ENCODE measurements at places on chromosomes 16 and 17.

DNA sequence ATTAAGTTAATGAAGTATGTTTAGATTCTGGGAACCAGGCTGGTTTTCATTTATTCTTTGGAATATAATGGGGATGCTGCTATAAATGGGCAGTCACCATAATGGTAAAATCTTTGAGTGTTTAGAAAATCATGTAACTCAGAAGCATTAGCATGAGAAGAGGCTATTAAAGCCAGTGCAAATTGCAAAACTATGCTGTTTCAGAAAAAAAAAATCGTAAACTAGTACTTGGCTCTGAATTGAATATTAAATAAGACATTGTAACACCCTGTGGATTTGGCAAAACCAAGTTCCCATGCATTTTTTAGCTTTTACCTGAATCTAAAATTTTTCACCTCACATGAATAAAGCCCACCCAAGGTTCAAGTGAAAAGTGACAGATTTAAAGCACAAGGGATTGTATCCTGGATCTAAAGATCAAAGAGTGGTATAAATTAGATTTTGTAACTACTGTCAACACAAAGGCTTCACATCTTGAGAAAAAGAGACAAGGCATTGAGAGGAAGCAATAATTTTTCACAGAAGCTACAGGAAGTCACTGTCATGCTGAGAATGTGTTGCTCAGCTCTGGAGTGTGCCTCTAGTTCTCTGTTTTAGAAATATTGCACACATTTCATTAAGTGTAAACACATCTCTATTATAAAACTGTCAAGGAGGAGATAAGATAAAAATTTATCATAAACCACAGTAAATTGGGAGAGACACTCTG, 142.2 kb downstream of the ABCA8 start:
- DNase-seq: no peak

GRCh38 chr16:77662246-77662645, 60.1 kb upstream of the NUDT7 start:
- DNase-seq: no peak

DNA sequence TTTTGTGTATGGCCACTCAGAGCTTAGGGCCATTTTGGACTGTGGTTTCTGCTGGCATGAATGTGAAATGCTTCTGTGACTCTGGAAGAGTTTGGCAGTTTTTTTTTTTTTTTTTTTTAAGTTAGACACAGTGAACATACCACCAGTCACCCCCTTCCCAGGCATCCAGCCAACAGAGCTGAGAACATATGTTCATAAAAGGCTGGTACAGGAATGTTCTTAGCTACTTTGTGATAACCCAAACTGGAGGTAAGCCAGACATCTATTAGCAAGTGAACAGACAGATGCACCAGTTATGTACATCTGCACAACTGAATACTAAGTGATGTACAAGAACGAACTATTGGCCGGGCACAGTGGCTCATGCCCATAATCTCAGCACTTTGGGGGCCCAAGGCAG, 92.7 kb downstream of the ABCC1 start:
- DNase-seq: peak; percentile 92

DNA sequence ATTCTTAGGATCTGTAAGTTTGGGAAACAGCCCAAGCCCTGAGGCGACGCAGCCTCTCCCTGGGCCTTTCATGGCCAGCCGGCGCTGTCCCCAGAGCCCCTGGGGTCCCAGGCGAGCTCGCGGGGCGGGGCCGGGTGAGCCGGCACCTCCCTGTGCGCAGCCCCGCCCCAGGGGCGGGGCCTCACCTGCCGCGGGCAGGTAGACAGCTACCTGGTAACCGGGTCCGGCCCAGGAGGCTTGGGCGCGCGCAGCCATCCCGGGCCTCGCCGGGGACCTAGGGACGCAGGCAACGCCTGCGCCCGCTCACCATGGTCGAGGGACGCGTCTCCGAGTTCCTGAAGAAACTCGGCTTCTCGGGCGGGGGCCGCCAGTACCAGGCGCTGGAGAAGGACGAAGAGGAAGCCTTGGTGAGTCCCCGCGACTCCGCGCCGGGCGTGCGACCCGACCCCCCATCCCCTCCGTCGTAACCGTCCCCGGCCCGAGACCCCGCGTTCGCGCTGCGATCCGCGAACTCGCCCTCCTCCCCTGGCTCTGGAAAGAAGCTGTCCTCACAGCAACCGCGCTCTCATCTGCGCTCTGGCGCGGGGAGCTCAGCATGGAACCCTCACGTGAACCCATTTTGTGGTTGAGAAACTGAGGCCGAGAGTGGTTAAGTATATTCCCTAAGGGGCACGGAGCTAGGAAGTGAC, at the start of gene ATP2C2:
TSS of gene ATP2C2 (plus strand) at position 231 of the 689 bp plus-strand sequence. CDS start at position 309, 78 bp downstream.
- no peak for DNase-seq

DNA sequence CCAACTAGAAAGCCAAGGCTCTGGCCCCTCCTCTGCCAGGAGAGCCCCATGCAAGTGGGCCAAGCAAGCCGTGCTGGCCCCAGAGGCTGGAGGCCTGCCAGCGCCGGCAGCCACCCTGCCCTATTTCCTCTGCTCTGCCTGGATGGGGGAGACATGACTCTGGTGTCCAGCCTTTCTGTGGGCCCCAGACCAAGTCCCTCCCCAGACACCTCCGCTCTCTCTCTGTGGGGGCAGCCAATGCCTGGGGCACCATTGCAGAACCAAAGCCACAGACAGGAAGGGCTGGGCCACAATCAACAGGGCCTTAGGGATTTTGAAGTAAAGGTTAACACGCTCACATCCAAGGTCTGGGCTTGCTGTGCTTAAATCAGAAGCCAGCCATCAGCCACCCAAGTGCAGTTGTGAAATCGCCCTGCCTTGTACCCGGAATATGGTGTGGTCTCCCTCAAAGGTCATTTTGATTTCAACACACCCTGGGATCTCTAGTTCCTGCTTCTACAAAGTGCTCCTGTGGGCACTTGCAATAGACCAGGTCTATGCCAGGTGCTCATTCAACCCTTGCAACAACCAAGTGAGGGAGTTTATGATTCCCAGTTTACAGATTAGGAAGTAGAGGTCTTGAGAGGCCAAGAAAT, 63.5 kb upstream of the TEX2 start:
- DNase-seq: no peak

DNA sequence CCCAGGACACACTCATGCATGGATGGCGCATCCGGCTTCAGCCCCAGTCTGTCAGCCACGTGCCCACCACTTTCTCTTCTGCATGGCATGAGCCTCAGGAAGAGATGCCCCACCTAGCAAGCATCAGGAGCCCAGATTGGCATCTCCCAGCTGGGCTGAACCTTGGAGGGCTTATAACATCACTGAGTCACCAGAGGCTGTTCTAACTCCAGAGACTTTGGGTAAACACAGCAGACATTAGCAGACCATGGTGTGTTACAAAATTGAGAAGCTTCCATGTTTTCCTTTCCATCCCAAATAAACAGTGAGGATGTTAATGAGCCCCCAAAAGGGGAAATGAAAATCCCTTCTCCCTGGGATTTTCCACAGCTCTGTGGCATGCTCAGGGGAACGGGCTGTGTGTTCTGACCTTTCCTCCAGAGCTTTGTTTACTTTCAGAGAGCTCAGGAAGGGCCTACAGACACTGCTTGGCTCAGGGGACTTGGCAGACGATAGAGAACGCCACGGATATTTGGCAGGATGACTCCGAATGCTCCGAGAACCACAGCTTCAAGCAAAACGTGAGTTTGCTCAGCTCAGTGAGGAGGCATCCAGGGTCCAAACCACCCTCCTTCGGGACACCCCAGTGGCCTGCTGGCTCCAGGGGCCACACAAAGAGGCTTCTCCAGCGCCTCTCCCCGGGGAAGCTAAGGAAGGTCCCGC, 16.5 kb downstream of the GLP2R start:
- no peak for DNase-seq

DNA sequence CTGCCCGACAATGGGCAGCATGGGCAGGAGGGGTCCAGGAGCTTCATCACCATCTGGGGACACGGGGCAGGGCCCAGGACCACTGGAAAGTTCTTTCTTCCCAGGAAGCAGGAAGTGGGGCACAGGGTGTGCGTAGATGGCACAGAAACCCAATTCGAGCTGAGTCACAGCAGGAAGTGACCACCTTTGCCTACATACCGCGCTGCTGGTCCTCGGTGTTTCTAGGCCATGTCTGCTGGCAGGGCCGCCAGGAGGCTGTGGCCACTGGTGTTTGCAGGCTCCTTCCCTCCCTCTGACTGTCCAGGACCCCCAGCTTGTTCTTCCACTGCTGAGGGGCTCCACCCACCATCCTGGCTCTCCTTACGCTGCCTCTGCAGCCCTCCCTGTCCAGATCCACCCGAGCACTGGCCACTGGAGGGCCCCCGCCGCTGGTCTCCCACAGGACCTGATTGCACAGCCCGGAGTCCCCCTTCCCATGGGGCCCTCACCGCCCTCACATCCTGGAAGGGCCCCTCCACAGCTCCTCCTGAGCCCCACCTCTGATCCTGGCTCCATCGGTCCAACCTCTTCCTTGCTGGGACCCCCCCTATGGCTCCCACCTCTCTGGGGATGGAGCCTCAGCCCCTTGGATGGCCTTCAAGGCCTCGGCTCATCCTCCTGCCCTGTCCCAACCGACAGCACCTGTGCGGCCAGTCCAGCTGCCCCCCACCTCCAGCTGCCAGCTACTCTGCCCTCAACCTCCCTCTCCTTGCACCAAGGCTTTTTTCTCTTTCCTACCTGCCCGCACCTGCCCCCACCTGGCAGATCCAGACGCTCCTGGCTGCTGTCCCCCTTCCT, 14.5 kb upstream of the RASD1 start:
- DNase-seq: no peak

- peak; percentile 85 for DNase-seq
Observed at GRCh38 chr16:48613061-48613957, 3.3 kb upstream of the N4BP1 start.

DNA sequence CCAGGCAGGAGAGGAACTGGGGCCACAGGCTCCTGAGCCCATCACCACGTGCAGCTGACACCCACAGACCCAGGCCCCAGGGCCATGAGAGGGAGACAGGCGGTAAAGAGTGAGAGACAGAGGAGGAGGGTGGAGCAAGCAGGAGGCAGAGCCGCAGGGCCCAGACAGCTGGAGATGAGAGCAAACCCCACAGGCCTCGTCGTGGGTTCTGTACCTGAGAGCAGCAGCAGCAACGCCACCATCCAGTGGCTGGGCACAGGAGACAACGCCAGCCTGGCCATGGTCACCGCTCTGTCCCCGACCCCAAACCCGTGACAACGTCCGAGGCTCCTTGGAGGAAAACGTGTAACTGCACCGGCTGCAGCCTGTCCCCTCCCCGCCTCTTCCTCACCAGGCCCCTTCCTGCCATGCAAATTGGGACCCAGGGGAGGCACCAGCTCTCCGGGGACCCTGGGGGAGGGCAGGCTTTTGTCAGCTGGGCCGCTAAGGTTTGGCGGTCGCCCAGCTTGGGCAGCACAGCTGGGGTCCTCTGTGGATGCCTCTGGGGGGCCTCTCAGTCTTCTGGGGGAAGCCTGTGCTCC, at the start of gene CD79B:
TSS of gene CD79B (minus strand) at position 351 of the 581 bp plus-strand sequence. CDS start at position 281, 70 bp downstream.
- DNase-seq: no peak

GRCh38 chr17:68514831-68515635, 2.8 kb downstream of the PRKAR1A start:
- DNase-seq: no peak

DNA sequence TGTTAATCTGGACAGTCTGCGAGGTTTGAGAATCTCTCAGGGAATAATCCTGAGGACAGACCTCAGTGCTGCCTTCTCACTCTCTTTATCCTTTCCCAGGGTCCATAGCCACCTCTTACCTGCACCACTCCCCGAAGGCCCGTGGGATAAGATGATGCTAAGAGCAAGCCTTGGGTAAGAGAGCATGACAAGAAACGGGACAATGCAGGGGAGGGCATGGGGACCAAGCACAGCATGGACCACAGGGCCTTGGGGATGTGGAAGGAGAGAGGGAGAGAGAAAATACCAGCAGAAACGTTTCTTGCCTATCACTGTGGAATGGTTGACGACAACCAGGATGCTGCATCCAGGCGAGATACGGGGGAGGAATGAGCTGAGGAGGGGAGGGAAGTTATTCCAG, 8.3 kb upstream of the SDR42E1 start:
- no peak for DNase-seq

DNA sequence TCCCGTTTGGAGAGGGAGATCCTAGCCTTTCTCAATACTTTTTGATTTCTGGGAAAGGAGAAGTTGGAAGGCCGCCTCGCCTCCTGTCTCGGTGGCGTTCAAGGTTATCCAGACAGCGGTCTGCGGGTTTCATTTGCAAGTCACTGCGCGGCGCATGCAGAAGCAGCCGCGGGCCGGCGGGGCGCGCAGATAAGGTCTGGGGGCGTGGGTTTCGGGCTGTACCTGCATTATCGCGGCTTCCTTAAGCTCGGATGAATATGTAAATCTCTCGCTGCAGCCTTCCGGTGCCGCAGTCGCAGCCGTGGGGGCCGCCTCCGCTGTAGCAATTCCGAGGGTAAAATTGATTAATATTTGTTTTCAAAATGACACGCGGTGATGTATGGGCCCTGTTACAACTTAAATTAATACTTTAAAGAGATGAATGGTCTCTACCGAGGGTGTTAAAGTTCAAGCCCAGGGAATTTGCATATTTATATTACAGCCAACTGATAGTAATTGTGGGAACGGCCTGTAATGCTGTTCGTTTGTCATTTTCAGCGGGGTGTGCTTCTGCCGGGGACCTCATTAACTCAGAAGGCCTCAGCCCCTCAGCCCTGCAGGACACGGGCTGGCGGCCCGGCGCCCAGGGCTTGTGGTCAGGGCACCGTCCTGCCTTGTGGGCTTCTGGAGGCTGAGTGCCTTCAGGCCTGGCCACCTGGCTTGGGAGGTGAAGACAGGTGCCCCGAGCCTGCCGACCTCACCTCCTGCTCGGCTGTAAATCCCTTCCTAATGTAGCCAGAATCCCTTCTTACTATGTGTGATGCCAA, 99.4 kb downstream of the CYLD start:
- no peak for DNase-seq

DNA sequence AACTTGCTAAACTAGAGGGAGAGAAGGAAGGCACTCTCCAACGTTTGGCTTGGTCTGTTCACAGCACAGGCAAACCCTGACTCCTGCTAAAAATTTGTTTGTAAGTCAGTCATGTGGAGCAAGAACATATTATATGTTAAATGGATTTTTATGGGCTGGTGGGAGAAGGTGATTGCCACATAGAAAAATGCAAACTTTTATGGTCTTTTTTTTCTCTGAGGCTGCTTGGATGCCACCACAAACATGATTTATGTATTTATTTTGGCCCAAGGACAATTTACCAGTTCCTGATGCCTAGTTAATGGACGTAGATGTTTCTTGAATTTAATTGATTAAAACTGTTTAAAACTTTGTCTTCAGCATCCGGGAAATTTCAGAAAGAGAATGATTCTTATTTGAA, 274.2 kb upstream of the MYOCD start:
- no peak for DNase-seq

DNA sequence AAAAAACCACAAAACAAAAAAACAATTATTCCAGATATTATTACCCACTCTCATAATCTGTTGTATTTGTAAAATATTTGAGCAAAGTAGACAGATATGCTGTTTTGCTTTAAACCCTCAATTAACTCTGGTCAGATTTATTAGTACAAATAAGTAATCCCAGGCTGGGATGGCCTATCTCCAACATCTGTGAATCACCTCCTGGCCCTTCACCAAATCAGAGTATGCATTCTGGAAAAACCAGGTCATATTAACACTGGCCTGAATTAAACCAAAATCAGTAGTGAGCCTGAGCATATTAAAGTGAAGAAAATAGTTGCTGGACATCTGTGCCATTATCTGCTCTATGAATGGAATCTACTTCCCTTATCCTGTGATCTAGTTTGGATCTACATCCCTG, 41.0 kb downstream of the STAT3 start:
- DNase-seq: no peak

Measured in AG04449 (cell line).